Esophagus muscularis mucosa (tissue), 4 donors: ENCODE measurements at places on chromosomes 16 and 17.

DNA sequence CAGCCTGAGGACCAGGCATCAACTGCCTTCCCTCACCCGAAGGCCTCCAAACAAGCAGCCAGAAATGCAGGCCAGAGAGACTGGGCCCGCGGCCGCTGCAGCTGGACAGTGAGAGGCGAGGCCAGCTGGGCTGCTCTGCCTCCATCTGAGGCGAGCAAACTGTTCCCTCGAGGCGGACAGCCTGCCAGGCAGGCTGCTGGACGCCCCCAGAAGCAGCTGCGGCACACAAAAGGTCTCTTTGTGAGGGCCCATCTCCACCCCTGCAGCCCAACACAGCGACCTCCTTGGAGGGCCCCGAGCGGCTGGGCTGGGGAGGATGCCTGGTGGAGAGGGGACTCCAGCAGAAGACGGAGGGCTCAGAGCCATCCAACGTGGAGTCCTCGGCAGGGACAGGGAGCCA lies 4.7 kb downstream of the CORO7 start:
- peaks cover 51% of the 10 kb centered on the region for H3K36me3 ChIP-seq
- no peak for DNase-seq
- peaks cover 69% of the 10 kb centered on the region for H3K4me1 ChIP-seq
- no peaks in the 10 kb centered on the region for H3K27me3 ChIP-seq

DNA sequence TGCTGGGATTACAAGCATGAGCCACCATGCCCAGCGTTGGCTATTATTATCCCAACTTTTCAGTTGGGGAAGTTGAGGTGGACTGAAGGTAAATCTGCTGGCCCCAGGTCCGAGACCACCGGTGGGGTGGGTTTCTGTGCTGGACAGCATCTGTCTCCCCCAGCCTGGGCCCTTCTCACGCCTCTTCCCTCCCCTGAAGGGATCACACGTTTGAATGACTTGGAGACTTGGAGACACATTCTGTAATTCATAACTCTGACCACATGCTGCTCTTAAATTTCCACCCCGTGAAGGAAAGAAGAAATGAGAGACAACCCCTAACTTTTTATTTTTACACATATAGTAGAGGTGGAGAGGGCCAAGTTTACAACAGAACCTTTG lies 109.8 kb downstream of the MSI2 start:
- no peak overlapping the region for H3K27ac ChIP-seq
- H3K27me3 ChIP-seq: no peaks in the 10 kb centered on the region
- H3K4me3 ChIP-seq: no peak overlapping the region
- H3K36me3 ChIP-seq: no peaks in the 10 kb centered on the region
- H3K4me1 ChIP-seq: no peaks in the 10 kb centered on the region

GRCh38 chr16:66517586-66518263 lies 32.2 kb downstream of the TK2 start:
- no peaks in the 10 kb centered on the region for H3K27me3 ChIP-seq
- H3K4me1 ChIP-seq: peaks cover 71% of the 10 kb centered on the region
- no peak overlapping the region for H3K4me3 ChIP-seq
- no peak for DNase-seq
- H3K36me3 ChIP-seq: no peaks in the 10 kb centered on the region

GRCh38 chr17:47806026-47806912 lies 15.3 kb downstream of the OSBPL7 start:
- no peaks in the 10 kb centered on the region for H3K4me1 ChIP-seq
- no peaks in the 10 kb centered on the region for H3K27me3 ChIP-seq
- no peak overlapping the region for H3K27ac ChIP-seq
- peaks cover 39% of the 10 kb centered on the region for H3K36me3 ChIP-seq
- DNase-seq: no peak
- H3K4me3 ChIP-seq: no peak overlapping the region

- H3K36me3 ChIP-seq: no peaks in the 10 kb centered on the region
- peak overlapping the region; percentile 36 for H3K27ac ChIP-seq
- H3K4me3 ChIP-seq: no peak overlapping the region
- peaks cover 21% of the 10 kb centered on the region for H3K4me1 ChIP-seq
- H3K27me3 ChIP-seq: no peaks in the 10 kb centered on the region
Observed at GRCh38 chr16:15946257-15947044, 3.0 kb upstream of the ABCC1 start.

- H3K4me1 ChIP-seq: peaks cover 4% of the 10 kb centered on the region
- H3K27me3 ChIP-seq: no peaks in the 10 kb centered on the region
- DNase-seq: no peak
- no peak overlapping the region for H3K4me3 ChIP-seq
- no peak overlapping the region for H3K27ac ChIP-seq
- no peaks in the 10 kb centered on the region for H3K36me3 ChIP-seq
Observed at GRCh38 chr17:43619705-43620104, 42.0 kb downstream of the MEOX1 start.

- DNase-seq: no peak
- peak overlapping the region; percentile 92 for H3K27ac ChIP-seq
- peaks cover 99% of the 10 kb centered on the region for H3K4me1 ChIP-seq
- no peak overlapping the region for H3K4me3 ChIP-seq
- H3K36me3 ChIP-seq: peaks cover 34% of the 10 kb centered on the region
- H3K27me3 ChIP-seq: no peaks in the 10 kb centered on the region
Observed at GRCh38 chr17:44111777-44112176, 11.7 kb downstream of the HDAC5 start.

DNA sequence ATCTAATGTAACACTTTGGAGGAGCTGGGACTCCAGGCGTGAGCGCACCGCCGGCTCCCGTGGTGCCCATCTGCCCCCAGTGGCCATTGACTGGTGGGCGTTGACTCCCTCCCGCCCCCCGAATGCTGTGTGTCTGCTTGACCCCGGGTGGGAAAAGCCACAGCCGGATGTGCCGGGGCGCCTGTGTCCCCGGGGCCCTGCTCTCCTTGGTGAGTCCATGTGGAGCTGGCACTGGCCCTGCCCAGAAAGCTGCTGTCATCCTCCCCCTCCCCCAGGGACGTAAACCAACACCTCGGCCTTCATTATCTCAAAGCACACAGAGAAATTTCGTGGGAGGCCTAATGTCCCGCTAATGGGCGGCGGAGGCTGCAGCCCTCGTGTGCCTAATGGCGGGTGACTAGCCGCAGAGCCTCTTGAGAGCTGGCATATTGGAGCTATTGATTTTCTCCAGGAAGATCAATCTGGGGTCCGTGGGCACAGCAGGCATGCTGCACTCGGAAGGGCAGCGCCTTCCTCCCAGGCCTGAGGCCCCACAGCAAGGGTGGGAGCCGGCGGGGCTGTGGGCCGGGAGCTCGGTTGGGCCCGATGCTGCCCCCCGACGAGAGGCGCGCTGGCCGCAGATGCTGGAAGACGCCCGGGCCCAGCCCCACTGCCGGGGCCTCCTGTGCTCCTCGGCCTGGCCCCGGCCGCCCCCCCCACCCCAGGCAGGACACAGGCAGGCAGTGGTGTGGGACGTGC lies 4.0 kb upstream of the PERCC1 start:
- peaks cover 11% of the 10 kb centered on the region for H3K4me1 ChIP-seq
- H3K27me3 ChIP-seq: no peaks in the 10 kb centered on the region
- no peak overlapping the region for H3K4me3 ChIP-seq
- H3K36me3 ChIP-seq: no peaks in the 10 kb centered on the region
- DNase-seq: no peak

- DNase-seq: no peak
- H3K4me1 ChIP-seq: peaks cover 11% of the 10 kb centered on the region
- H3K27ac ChIP-seq: no peak overlapping the region
- H3K36me3 ChIP-seq: no peaks in the 10 kb centered on the region
- H3K4me3 ChIP-seq: no peak overlapping the region
Observed at GRCh38 chr16:11396241-11397048, 51.2 kb downstream of the RMI2 start.

DNA sequence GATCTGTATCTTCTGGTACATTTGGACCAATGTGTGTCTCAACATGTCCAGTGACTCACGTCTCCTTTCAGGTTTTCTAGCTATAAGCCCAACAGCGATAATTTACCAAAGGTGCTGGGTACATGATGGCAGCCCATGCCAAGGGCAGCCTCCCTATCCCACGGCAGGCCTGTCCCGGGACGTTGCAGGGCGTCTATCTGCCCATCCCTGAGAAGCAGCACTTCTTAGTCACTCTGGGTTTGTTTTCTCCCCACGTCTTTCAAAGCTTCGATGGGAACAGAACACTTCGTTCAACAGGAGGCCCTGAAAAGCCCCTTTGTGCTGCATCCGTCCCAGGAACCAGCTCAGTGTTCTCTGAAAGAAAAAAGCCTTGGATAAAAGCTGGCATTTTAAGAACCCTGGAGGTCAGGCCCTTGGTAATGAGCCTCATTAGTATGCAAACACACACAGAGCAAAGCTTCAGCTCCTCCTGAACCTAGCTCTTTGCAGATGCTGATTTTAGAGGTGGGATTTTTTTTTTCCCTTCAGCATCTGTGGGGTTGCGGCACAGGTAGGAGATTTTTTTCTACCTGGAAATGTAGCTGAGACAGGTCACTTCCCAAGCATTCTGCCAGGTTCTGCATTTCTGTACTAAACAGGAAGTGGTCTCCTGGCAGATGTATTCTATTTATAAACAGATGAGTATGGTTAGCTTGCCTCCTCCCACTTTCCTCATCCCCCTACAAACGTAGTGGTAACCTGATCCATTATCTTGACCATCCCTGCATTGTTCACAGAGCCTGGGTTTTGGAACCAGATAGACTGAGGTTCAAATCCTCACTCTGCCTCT lies 17.5 kb upstream of the MT4 start:
- H3K36me3 ChIP-seq: no peaks in the 10 kb centered on the region
- H3K27ac ChIP-seq: peak overlapping the region; percentile 57
- no peak for DNase-seq
- H3K4me1 ChIP-seq: peaks cover 9% of the 10 kb centered on the region
- peaks cover 12% of the 10 kb centered on the region for H3K27me3 ChIP-seq

DNA sequence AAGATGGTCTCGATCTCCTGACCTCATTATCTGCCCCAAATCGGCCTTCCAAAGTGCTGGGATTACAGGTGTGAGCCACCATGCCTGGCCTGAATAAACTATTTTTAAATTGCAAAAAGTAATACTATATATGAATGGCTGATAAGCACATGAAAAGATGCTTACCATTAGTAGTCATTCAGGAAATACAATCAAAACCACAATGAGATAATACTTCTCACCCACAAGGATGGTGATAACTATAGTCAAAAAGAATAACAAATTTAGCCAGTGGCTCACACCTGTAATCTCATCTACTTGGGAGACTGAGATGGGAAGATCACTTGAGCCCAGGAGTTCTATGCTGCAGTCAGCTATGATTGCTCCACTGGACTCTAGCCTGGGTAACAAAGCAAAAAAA lies 2.4 kb upstream of the TACO1 start:
- H3K27me3 ChIP-seq: no peaks in the 10 kb centered on the region
- H3K36me3 ChIP-seq: peaks cover 4% of the 10 kb centered on the region
- peaks cover 31% of the 10 kb centered on the region for H3K4me1 ChIP-seq
- no peak overlapping the region for H3K4me3 ChIP-seq
- no peak for DNase-seq
- no peak overlapping the region for H3K27ac ChIP-seq

GRCh38 chr16:1182950-1183907 lies 30.3 kb downstream of the CACNA1H start:
- DNase-seq: no peak
- H3K36me3 ChIP-seq: peaks cover 7% of the 10 kb centered on the region
- H3K27me3 ChIP-seq: no peaks in the 10 kb centered on the region
- H3K4me1 ChIP-seq: peaks cover 84% of the 10 kb centered on the region
- peak overlapping the region; percentile 33 for H3K4me3 ChIP-seq

DNA sequence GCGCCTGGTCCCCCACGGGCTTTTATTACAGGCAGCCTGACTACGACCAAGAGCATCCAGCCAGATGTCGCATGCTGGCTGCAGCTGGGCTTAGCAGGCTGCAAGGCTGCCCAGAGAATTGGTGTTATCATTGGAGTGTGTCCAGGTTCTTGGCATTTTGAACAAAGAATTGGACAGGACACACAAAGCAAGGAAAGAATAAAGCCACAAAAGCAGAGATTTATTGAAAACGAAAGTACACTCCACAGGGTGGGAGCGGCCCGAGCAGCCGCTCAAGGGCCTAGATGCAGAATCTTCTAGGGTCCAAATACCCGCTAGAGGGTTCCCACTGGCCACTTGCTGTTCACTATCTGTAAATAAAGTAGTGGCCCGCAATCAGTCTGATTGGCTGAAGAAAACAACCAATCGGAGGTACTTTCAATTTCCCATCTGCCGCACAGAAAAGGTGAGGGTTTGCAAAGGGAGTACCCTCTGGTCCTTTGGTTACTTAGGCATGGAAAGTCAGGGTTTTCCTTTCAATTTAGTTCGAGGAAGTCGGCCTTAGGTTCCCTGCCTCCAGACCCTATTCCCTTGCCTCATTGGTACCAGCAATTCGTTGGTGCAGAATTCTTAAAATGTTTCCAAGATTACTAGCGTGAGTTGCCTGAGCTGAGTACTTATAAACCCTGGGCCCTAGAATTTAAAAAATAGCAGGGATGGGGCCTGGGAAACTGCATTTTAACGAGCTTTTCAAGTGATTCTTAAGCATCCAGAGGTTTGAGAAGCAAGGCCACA lies 38.5 kb upstream of the CNEP1R1 start:
- no peaks in the 10 kb centered on the region for H3K36me3 ChIP-seq
- no peaks in the 10 kb centered on the region for H3K27me3 ChIP-seq
- H3K27ac ChIP-seq: no peak overlapping the region
- no peak for DNase-seq

- H3K36me3 ChIP-seq: peaks cover 35% of the 10 kb centered on the region
- DNase-seq: peak; percentile 90
- H3K4me3 ChIP-seq: peak overlapping the region; percentile 96
- H3K27ac ChIP-seq: peak overlapping the region; percentile 99
- no peaks in the 10 kb centered on the region for H3K27me3 ChIP-seq
Observed at GRCh38 chr16:89720551-89720812, 216 bp downstream of the VPS9D1 start.

DNA sequence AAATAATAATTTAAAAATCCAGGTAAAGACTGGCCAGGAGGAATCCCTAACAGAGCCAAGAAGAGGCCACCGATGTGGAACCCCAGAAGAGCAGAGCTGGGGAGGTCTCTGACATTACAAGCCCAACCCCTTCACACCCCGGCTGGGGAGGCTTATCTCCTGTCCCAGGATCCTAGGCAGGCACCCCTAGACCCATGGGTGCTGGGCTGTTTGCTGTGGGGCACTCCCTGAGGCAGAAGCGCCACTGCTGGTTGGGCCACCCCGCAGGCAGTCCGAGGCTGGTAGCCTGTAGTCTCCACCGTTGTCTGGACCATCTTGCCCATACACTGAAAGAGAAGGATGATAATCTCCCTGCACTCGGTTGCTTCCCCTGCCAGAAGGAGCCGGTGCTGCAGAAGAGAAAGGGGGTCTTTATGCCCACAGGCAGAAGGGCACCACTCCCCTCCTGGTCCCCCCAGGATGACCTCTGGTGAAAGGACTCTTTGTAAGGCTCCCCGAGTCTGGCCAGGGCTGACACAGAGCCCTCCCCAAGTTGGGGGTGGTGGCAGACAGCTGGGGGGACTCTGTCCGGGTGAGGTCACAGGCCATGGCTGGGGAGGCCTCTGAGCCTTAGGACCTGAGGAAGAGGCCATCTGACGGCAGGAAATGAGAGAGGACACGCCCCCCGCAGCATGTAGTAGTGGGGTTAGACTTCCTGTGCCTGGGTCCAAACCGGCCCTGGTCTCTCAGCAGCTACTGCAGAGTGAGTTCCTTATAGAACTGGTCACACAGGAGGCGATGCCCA lies 34.2 kb downstream of the CFAP20 start:
- H3K27ac ChIP-seq: no peak overlapping the region
- H3K4me3 ChIP-seq: no peak overlapping the region
- H3K4me1 ChIP-seq: peaks cover 11% of the 10 kb centered on the region
- no peaks in the 10 kb centered on the region for H3K36me3 ChIP-seq

GRCh38 chr17:50882851-50883250 lies 16.7 kb upstream of the TOB1 start:
- no peak for DNase-seq
